ENCODE measurements at places on chromosomes 5 and 9.

DNA sequence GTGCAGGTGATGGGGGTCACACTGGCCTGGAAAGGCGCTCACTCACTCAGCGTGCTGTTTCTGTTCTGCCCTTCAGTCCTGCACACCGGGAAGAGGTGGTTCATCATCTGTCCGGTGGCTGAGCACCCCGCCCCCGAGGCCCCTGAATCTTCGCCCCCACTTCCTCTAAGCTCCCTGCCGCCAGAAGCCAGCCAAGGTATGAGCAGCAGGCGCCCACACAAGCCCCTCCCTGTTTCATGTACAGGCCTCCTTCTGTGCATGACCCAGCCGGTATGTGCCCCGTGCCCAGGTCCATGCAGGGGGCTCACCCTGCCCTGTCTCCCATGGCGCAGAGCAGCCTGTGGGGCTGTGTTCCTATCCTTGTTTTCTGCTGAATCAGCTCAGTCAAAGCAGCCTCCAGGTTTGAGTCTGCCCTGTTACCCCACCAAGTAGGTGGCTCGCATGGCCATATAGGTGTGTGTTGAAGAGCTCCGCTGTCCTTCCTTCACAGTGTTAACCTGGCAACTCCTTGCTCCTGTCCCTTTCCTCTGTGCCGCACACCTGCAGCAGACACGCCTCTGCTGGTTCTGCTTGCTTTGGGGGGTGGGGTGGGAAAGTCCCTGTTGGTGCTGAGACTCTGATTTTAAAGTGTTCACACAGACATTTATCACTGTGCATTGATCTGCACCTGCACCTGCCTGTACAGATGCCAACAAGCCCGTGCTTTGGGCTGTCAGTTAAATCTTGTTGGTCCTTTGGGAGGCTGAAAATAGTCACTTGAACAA, 84.8 kb downstream of the WNK2 start:
- DNase-seq: no peak

GRCh38 chr5:5483880-5484598, 61.6 kb downstream of the ICE1 start:
- DNase-seq: no peak

- DNase-seq: no peak
Measured at GRCh38 chr5:168011096-168011495, 280.3 kb upstream of the WWC1 start.

GRCh38 chr9:5025416-5025815, 40.3 kb downstream of the JAK2 start:
- DNase-seq: no peak

All from thyroid gland (tissue), 4 donors.